Activated CD4-positive, CD25-positive, alpha-beta regulatory T cell treated with anti-CD3 and anti-CD28 coated beads, Interleukin-2, amount 50 U/mL, for 72 hours (primary cell): ENCODE measurements at places on chromosomes 5 and 9.

GRCh38 chr5:166909926-166910325, 1381.5 kb upstream of the WWC1 start:
- DNase-seq, result no peak

DNA sequence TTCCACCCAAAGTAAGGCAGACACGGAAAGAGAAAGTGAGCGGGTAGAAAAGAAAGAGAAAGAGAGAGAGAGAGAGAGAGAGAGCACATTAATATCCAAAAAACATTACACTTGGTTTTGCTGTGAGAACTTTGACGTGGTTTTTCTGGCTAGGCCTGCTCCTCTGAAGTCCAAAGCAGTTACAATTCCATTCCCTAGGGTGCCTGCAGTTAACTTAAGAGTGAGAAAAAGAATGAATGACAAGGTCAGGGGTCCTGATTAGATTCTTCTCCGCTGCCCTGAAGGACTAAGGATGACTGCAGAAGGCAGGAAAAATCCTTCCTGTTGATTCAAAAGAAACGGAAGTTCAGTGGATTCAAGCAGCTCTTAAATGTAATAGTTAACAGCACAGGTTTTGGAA, 589.8 kb downstream of the PRELID2 start:
- no peak for DNase-seq

DNA sequence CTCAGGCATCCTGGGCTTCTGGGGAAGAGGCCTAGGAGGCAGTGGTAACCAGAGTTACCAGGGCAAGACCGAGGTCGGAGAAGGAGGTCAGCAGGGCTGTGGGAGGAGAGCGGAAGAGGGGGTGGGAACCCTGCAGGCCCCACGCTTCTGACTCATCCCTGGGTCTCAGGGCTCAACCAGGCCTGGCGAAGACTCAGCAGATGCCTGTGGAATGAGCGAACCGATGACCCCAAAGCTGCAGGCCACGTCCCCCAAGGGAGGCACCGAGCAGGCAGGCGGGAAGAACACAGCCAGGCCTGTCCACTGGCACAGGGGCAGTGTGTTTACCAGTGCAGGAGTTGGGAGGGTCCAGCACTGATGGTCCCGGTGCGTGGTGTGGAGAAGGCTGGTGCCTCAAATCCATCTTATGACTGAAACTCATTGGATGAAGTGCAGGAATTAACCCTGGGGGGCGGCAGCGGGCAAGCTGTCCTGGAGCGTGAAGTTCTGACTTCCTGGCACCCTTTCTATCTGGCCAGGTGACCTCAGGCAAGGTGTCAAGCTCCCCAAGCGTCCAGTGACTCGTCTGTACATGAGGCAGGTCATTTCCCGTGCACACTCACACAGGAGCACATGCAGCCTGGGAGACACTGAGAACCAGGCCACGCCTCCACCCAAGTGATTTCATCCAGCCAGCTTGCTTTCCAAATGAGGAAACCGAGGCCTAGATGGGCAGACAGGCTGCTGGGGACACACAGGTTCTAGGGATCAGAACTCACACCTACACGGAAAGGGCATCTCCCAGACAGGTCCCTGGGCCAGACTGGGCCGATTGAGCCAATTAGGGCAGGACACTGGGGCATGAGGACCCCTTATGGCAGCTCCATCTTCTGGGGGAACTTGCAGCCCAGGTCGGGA, 69.1 kb downstream of the ADAMTS2 start:
- no peak for DNase-seq

DNA sequence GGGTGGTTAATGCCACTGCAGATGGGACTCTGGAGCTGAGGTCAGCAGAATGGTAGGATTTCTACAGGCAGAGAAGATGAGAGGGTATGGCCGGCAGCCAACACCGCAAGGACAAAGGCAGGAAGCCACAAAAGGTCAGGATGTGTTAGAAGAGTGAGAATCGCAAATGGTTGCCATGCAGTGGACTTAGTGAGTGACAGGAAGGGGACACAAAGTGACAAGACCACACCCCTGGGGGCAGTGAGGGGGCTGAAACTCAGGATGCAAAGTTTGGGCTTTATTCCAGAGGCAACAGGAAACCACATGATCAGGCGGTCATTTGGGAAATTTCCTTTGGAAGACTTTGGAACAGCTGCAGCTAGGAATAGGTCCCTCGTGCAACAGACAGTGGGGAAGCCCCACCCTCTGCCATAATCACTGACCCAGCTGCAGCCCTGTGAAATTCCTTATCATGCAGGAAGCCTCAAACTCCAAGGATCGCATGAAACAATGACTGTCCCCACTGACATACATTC, 14.2 kb upstream of the CCDC180 start:
- DNase-seq, result no peak

GRCh38 chr5:18876565-18876964, 1111.4 kb downstream of the CDH18 start:
- DNase-seq, result no peak

- DNase-seq, result no peak
These were observed 2.1 kb upstream of the GLIS3 start for GRCh38 chr9:4301971-4302427.

- no peak for DNase-seq
These were observed 136.1 kb upstream of the DMAC1 start for GRCh38 chr9:7935681-7936080.

- no peak for DNase-seq
These were observed 3.0 kb upstream of the CCNG1 start for GRCh38 chr5:163434401-163434866.

DNA sequence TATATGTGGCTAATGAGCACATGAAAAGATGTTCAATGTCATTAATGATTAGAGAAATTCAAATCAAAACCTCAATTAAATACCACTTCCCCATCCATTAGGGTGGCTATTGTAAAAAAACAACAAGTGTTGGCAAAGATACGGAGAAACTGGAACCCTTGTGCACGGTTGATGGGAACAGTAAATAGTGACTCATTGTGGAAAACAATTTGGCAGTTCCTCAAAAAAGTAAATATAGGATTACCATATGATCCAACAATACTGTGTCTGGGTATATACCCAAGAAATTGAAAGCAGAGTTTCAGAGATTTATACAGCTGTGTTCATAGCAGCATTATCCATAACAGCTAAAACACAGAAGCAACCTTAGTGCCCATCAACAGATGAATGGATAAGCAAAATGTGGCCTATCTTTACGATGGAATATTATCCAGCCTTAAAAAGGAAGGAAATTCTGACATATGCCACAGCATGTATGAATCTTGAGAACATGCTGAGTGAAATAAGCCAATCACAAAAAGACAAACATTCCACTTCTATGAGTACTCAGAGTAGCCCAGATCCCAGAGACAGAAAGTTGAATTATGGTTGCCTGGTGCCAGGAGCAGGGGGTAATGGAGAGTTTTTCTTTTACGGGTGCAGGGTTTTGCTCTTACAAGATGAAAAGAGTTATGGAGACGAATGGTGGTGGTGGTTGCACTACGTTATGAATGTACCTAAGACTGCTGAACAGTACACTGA, 41.4 kb upstream of the LRRC14B start:
- DNase-seq, result no peak

DNA sequence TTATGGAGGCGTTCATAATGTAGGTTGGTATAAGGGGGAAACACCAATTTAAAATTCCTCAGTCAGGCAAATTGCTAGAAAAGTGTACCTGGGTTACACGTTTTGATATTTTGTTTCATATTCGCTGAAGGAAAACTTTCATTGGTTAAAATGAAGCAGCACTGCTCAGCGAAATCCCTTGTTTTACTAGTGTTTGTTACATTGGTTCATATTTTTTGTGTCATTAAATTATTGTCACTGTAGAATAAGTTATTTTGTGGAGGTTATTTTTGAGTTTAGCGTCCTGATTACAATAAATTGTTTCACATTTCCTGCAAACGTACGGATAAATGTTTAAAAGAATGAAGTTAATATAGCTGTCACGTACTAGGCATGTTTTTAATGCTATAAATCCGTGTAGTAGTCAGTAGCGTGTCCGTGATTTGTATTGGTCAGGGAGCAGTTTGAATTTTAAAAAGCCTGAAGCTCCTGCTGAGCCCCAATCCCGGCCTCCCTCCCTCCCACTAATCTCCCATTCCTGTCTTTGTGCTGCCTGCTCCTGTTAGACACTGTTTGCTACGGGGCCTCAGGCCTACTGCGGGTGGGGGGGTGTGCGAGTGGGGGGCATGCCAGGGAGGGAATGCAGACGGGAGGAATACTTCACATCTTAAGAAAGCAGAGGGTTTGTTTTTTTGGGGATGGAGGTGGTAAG, 2.0 kb downstream of the NIPBL start:
- DNase-seq, result no peak

GRCh38 chr9:102770704-102771103, 224.4 kb upstream of the CYLC2 start:
- no peak for DNase-seq

DNA sequence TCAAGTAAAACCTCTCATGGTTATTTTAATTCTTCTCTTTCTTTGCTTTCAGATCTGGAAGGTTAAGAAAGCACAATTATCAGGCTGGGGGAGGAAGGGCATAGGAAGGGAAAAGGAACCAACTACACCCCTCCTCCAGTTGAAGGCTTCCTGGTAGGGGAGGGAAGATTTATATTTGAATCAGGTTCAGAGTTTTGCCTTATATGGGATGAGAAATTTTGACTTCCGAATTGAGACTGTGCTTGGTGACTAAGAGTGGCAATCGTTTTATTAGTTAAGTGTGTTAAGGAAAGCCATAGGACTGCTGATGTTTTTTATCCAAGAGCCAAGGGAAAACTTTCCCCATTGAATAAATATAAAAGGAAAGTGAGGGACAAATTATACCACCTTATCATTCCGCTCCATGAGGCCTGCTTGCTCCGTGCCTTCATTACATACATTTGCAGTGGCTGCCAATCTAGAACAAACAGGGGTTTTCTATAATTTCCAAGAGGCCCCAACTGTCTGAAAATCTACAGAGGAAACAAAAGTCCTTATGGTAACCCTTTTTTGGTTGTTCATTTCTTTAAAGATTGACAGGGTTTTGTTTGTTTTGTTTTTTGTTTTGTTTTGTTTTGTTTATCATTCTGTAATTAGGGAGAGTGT, 115.7 kb upstream of the EPB41L4A start:
- DNase-seq, result no peak

DNA sequence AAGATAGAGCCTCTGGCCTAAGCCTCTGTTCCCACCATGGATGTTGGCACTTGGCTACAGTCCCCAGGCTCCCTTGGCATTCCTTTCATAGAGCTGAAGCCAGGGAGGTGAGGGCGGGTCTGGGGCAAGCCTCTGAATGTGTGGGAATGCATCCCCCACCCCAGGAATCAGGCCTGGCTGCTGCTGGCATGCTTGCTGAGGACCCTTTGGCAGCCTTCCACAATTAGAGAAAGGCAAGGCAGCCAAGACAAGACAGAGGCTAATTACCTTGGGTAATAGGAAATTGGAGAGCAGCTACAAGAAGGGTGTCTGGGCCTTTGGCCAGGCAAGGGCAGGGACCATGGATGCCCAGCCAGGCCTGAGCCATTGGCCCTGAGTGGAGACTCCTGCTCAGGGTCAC, 204.4 kb upstream of the TRIM32 start:
- no peak for DNase-seq

DNA sequence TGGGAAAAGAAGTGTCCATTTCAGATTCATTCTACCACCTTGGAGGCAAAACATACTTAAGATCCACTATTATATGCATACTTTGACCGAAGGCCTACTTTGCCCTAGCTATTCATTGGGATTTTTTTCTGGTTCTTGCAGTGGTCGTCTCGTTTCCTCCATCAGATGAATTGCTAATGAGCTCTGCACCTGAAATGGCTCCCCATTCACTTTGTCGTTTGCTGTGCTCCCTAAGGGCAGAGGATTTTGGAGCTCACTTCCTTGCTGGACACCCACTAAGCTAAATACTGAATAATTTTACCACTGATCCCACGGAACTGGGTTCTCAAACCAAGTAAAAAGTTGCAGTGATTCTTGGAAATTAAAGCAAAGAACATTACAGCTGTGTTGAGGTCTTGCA, 1.9 kb downstream of the KDM3B start:
- DNase-seq, result no peak

DNA sequence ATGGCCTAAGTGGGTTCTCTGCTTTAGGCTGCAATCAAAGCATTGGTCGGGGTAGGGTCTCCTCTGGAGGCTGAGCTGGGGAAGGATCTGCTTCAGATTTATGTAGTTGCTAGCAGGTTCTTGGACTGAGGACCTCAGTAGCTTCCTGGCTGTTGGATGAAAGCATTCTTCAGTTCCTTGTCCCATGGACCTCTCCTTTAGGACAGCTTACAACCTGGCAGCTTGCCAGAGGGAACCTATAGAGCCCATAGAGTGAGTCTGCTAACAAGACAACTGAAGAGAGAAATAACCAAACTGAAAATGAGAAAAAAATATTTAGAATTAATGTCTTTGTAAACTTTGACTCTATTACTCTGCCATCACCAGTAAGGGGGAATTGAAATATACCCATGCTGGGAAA, 12.4 kb downstream of the MRPS30 start:
- DNase-seq, result no peak

DNA sequence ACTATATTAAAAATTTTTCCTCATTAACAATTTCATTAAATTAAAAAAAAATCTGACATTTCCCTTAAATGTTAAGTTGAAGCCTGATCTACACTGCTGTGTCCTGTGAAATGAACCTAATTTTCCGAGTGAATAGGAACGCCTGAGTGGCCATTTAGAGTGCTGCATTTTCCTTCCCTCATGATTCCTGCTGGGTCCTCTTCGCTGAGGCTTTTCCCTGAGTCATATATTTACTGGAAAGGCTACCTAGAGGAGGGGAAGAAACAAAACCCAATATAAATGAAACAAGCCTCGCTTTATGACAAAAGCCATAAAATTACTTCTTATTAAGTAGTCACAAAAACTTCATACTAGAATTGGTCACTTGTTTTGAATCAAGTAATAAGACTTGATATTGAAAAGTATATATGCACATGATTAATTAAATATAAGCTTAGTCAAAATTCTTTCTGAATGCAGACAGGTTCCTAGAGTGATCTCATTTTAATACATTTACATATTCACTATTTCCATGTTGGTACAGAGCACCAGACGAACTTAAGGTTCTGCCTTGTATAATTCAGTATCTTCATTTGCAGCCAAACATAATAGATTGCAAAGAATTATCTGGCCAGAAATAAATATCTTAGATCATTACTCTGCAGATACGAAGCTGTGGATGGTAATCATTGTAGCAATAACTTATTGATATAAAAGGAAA, 6.3 kb upstream of the ISCA1 start:
- DNase-seq, result no peak

GRCh38 chr5:142683881-142684505, 1.9 kb downstream of the FGF1 start:
- DNase-seq, result no peak

DNA sequence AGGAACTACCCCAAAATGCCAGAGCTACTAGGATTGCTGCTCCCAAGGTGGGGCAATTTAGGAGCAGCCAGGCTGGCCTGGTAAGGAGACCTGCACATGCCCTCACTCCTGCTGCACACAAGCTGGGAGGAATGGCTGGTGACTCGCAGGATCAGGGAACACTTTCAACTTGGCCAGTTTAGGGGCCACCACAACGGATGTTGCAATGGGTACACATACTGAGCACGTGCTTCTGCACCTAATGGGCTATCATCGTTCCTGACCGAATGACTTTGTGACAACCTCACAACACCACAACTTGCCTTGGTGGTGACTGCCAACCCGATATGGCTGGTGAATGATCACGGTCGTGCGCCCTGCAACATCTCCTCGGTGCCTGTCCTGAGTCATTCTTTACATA, 172.0 kb downstream of the ROR2 start:
- no peak for DNase-seq
